Motor neuron (in vitro differentiated cells): ENCODE measurements at places on chromosomes 7 and 10. TPM values are rescaled to one million over a fixed set of nuclear protein-coding genes. Genes with fewer than 3 reads are reported as not detected.

DNA sequence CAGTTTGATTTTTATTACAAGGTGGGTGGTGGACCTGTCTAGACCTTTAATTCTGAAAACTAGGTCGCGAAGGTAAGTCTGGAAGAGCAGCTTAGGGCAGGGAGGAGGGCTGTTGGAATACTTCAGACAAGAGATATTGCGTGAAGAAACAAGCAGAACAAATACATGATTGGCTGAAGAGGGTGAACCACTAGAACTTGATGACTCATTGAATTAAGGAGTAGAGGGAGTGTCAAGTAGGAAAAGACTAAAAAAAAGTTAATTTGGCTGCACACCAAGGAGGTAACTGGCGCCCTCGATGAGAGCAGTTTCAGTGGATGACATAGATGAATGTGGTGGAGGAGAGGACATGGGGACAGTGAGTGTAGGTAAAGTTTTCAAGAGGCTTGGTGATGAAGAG lies 41.3 kb downstream of the WNT2 start:
- ATAC-seq, result no peak

DNA sequence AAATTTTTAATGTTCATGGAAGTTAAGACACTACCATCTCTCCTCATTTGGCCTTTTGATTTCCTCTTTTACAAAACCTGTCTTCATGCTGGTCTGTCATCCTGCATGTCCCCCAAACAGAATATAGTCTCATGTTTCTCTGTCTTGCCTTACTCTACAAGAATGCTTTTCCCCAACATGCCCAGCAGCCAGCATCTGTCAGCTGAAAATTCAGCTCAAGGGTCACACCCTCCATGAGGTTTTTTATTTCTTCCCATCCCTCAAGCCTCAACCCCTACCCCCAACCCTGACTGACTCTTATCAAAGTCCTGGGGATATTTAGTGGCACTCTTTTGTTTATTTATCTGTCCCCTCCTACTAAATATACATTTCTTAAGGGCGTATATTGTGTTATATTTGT lies 202.0 kb downstream of the ANK3 start:
- no peak for ATAC-seq

GRCh38 chr7:20958572-20958971 lies 171.9 kb upstream of the SP8 start:
- peak; percentile 43 for ATAC-seq

GRCh38 chr10:95988702-95989101 lies 54.7 kb upstream of the CCNJ start:
- ATAC-seq, result no peak

GRCh38 chr7:148567524-148567923 lies 23.0 kb upstream of the C7orf33 start:
- no peak for ATAC-seq

GRCh38 chr7:30630986-30631385 lies 36.3 kb downstream of the GARS1 start:
- no peak for ATAC-seq

- no peak for ATAC-seq
These were observed 26.9 kb downstream of the ARL4A start for GRCh38 chr7:12714379-12714737.

DNA sequence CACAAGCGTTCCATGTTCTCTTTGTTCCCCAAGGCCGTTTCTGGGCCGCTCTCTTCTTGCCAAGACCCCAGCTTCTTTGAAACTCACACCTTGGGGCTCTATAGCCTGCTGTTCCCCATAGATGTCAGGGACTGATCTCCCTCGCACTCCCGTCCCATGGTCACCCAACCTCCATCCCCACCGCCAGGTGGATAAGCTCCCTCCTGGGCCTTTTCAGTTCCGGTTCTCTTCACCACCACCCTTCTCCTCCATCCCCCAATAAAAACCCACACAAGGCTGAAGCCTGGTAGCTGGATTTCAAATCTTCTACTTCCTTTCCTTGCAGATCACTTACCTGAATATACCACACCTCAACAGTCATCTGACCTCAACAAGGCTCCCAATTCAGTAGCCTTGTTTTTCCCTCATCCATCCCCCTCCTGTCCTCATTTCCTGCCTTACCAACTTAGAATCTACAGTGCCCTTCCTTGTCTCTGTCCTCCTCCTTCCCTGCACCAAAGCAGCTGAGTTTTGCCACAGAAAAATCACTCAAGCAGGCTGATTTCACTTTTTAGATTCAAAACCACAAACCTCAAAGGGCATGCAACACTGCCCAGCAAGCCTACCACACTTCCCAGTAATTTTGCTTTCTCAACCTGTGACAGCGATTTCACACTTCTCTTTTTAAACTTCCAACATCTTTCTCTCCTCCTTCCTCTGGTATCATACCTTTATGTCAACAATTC lies 7.7 kb downstream of the SLC37A3 start:
- no peak for ATAC-seq

- ATAC-seq, result no peak
These were observed 16.3 kb downstream of the SFTPA1 start for GRCh38 chr10:79627075-79627474.

- ATAC-seq, result no peak
These were observed 66.1 kb downstream of the KCNMA1 start for GRCh38 chr10:77571490-77571889.

- no peak for ATAC-seq
These were observed 50.8 kb downstream of the GRB10 start for GRCh38 chr7:50731703-50732582.

GRCh38 chr7:66539902-66540375 lies 88.7 kb upstream of the KCTD7 start:
- ATAC-seq, result peak; percentile 18

DNA sequence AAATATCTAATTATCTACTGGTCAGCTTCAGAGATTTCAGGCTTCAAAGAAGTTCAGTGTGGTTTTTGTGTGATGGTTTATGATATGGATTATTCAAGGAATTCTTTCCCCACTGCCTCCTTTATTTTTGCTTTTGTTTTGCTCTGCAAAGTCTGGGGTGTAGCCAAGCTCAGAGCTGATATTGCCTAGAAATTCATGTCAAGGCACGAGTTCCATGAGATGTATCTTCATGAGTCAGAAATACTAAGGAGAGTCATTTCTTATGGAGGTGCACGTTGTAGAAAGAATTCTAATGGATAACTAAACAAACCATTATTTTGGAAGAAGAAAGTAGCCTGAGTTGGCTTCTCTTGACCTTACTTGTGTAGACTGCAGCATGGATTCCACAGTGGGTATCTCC lies 37.4 kb downstream of the VIM start:
- ATAC-seq, result no peak

DNA sequence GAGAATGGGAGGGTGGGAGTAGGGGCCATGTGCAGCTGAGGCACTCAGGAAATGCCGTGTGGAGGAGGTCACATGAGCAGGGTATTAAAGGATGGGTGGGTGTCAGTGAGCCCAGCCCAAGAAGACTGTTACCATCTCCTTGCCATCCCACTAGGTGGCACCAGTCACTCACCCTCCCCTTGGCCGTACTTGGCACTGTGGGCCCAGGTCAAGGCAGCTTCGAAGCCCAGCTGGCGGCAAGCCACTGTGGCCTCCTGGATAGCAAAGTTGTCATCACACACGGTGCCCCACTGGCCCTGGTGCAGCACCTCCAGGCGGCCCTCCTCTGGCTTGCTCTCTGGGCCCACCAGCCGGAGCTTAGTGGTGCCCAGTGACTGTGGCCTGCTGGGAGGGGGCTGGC lies 5.4 kb downstream of the LOXL4 start:
- peak; percentile 27 for ATAC-seq

DNA sequence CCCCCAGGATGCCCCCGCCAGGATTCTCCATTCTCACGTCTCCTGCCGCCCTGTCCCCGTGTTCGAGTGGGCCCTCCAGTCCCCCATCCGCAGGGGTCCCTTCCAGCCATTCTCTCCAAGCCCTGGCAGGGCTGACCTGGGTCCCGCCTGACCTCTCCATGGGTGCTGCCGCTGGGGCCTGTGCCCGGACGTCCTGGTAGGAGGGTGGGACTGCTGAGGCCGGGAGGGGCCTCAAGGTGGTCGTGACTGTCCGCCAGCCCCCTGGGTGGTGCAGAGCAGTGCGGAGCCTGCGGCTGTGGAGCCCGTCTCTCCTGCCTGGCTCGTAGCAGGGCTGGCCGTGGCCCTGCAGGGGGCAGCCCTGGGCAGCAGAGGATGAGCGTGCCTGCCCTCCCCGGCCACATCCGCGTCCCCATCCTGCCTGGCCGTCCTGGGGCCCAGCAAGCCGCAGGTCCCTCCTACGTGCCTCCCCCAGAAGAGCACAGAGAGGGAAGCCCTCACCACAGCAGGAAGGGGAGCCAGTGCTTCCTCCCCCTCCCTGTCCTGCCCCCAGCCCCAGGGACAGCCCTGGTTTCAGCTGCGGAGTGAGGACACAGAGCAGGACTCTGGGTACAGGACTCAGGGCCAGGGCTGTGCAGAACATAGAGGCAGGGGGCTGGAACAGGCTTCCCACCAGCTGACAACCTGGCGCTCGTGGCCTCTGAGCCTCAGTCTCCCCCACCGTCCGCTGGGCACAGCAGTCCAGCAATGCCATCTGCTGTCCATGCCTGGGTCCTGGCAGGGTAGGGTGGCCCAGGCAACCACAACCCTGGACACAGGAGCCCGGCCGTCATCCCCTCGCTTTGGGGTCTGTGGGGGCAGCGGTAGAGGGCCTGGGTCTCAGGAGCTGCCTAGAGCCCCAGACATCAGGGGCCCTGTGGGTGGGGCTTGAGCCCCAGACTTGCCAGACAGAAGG lies 1.5 kb upstream of the GRIFIN start:
- ATAC-seq, result peak; percentile 91

GRCh38 chr10:106904209-106904608 lies 260.3 kb downstream of the SORCS1 start:
- ATAC-seq, result no peak

DNA sequence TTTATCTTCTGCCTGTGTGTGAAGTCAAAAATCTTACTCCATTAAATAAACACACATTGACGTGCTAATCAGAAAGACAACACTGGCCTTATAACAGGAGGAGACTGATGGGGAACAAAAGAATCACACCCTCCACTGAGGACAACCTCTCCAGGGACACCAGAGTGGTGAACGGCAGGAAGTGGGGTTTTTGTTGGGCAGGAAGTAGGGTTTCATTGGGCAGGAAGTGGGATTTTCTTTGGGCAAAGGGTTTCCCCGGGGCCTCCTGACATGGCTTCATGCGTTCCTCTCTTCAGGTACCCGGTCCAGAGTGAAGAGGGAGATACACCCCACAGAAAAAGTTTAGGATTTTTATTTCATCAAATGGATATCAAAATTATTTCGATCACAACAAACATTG lies 30.6 kb downstream of the ADARB2 start:
- ATAC-seq, result no peak

- peak; percentile 79 for ATAC-seq
These were observed 214.4 kb downstream of the FAM107B start for GRCh38 chr10:14560274-14560673.

GRCh38 chr7:153382641-153383101 lies 623.1 kb downstream of the ACTR3B start:
- no peak for ATAC-seq

DNA sequence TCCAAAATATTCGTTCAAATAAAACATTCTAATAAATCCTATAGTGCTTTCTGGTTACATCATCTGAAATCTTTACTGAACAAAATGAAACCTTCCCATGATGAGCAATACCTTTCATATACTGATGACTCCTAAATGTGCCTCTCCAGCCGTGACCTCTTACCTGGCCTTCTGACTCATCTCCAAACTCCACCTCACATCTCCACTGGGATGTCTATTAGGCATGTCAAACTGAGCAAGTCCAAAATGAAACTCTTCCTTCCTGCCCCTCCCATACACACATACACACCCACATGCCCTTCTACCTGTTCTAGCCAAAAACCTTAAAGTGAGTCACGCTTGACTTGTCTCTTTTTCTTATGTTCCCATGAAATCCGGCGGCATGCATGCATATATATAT lies 22.9 kb downstream of the GSAP start:
- ATAC-seq, result no peak

- ATAC-seq, result no peak
These were observed 155.8 kb upstream of the GLI3 start for GRCh38 chr7:42392826-42393225.

DNA sequence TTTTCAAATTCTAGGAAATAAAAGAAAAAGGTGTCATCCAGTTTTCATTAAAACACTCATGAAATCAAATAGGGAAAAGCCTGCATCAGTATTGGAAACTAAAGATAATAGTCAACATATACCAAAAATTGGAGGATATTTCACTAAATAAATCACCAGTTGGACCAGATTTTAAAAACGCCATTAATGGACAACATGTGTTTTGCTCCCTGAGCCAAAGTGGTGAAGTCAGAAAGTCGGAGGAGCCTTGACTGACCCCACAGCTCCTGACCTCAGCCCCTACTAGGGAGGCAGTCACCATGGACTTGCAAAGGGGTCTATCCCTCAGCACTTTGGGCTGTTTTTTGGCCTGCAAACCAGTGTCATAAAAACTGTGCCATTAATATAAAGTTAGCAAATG lies 98.3 kb upstream of the SEC61G start:
- no peak for ATAC-seq

GRCh38 chr10:44651834-44652233 lies 259.3 kb upstream of the TMEM72 start:
- ATAC-seq, result no peak

- ATAC-seq, result no peak
These were observed 21.6 kb upstream of the ZNF37A start for GRCh38 chr10:38072552-38072951.

ATE1 gene
- total RNA-seq, result 29.7 and 30.9 TPM in 2 replicates

CALHM3 gene
- total RNA-seq, result 1.1 and 1.8 TPM in 2 replicates

NPC1L1 gene
- 0.16 TPM in 1 of 2 replicates, not detected in the other for total RNA-seq

GIMAP1 gene
- 0.25 TPM in 1 of 2 replicates, not detected in the other for total RNA-seq

CCL24 gene
- total RNA-seq, result not detected in 2 replicates

WNT8B gene
- total RNA-seq, result 0.18 and 0.47 TPM in 2 replicates

TUBAL3 gene
- 0.10 and 0.18 TPM in 2 replicates for total RNA-seq

TMEM130 gene
- 0.20 and 0.22 TPM in 2 replicates for total RNA-seq

HTR7 gene
- 0.24 and 0.29 TPM in 2 replicates for total RNA-seq

PNLIPRP1 gene
- total RNA-seq, result 4.2 TPM in 1 of 2 replicates, not detected in the other
